T-cell (primary cell): ENCODE measurements at places on chromosomes 4 and X.

GRCh38 chr4:153122855-153123254, 81.4 kb upstream of the TRIM2 start:
- DNase-seq: no peak

DNA sequence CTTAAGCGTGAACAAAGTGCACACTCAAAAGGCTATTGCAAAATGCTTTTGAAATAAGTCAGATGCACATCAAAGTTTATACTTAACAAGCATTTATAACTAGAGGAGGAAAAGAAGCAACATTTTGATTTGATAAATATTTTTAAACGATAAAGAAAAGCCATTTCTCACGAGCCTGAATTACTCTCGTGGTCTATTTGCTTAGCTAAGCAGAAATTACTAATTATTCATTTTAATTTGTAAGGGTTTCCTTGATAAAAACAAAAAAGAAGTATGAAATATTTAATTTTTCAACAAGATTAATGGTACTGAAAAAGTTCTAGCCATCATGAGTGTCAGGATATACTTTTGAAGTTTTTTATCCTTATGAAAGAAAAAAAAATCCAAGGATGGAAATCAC, 78.2 kb downstream of the UNC5C start:
- DNase-seq: no peak

- DNase-seq: peak; percentile 22
These were observed 61.5 kb upstream of the MMAA start for GRCh38 chr4:145557720-145558119.

- DNase-seq: no peak
These were observed 762.4 kb downstream of the DMD start for GRCh38 chrX:32448945-32449344.

GRCh38 chr4:171644430-171645057, 168.7 kb upstream of the GALNTL6 start:
- DNase-seq: no peak

- no peak for DNase-seq
These were observed 14.7 kb downstream of the S100G start for GRCh38 chrX:16664626-16665025.

DNA sequence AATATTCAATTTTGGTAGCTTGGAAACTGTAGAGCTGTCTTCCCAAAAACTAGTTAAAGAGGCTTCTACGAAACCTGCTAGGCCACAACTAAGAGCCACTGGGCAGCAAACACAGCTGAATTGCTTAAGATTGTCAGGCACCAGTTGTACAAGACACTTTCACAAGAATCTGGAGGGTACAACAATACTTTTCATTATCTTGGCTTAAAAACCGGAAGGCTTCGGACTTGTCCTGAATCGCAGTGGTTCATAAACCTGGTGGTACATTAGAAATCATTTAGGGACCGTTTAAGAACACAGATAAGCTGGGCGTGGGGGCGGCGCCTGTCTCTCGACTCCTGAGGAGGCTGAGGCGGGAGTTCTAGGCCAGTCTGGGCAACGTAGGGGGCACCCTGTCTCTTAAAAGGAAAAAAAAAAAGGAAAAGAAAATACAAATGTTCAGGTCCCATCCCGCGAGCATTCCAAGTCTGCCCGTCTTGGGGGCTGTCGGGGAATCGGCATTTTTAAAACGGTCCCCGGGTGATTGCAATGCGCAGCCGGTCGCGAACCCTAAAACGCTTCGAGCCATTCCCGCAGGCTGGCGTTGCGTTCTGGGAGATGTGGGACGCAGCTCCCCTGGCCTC, 763 bp downstream of the PYURF start:
- DNase-seq: peak; percentile 13

- no peak for DNase-seq
These were observed 24.2 kb downstream of the REST start for GRCh38 chr4:56931924-56932323.

GRCh38 chr4:4492161-4492847, 49.5 kb downstream of the STX18 start:
- no peak for DNase-seq

DNA sequence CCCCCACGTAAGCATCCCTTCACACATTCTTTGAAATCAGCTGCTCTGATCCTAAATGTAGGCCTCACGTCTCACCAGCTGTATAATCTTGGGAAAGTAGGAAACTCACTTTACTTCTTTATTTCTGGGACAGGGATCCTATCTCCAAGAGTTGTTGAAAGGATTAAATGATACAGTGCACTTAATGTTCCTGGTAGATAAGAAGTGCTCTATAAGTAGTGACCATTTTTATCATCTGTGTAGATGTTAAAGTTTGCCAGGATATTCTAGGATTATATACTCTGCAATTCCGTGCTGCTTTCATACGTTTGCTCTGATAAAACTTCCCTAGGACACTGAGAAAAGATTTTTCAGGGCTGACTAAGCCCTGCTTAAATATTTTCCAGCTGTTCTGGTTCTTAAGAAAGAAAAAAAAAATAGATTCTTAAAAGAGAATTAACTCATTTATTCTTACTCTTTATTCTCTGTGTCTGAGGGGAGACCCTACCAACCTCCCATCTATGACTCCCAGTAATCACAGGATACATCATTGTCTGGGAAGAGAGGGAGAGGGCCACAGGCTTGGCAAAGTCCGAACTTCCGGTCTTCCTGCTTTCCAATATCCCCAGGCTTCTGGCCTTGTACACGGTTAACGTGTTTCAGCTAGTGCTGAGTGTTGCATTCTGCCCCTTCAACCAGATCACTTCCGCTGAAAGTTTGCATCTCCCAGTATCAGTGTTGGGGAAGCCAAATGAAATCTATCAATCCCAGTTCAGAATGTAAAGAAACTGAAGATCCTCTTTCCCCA, 269.2 kb downstream of the TRIML1 start:
- DNase-seq: no peak

GRCh38 chrX:2397229-2398063, 103.3 kb downstream of the DHRSX start:
- DNase-seq: no peak

DNA sequence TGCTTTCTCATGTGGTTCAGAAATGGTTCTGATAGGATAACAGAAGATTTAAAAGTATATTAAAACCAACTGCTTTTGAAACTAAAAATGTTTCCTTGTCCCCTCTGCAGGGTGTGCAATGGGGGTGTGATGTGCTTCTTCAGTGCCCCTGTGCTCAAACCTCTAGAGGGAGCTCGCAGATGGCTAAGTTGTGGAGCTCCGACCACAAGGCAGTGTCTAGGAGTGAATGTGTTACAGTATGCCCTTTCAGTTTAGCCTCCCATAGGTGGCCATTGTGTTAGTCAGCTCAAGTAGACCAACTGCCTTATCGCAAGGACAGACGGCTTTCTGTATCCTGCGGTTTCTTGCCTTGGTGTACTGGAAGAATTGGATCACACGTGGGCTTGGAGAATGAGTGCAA, 130.5 kb downstream of the TENT5D start:
- no peak for DNase-seq

GRCh38 chrX:45233531-45233930, 32.9 kb upstream of the DIPK2B start:
- no peak for DNase-seq

DNA sequence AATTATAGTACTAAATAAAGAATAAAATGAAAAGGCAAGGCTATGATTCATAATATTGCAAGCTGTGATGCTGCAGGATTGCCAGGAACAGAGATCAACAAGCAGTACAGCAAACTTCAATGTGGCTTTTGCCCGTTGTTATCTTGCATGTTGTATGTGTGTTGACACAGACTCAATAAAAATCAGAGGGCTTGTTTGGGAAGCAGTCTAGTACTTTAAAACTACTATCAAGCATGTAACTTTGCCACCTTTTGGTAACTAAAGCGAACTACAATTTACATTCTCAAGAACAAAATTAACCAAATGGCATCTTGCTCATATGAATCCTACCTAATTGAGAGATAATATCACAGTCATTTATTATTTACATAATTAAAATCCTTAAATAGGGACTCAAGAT, 79.8 kb upstream of the GPM6A start:
- no peak for DNase-seq

DNA sequence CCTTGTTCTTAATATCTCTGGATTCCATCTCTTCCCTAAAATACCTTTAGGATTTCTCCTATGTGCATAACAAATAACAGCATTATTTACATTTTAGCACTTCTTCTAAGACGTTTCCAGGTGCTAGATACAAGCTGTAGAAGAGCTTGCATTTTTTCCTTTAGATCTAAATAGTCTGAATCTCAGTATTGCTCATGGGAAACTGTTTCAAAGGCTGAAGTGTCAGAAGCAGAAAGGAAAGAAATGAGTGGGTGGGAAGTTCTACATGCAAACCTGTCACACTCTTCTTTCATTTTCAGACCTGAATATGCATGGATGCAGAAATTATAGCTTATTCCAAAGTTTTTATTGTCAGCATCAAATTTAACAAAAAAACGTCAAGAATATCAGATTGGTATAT, 41.8 kb downstream of the FGF13 start:
- no peak for DNase-seq

GRCh38 chr4:15515106-15515505, 45.4 kb downstream of the CC2D2A start:
- no peak for DNase-seq

DNA sequence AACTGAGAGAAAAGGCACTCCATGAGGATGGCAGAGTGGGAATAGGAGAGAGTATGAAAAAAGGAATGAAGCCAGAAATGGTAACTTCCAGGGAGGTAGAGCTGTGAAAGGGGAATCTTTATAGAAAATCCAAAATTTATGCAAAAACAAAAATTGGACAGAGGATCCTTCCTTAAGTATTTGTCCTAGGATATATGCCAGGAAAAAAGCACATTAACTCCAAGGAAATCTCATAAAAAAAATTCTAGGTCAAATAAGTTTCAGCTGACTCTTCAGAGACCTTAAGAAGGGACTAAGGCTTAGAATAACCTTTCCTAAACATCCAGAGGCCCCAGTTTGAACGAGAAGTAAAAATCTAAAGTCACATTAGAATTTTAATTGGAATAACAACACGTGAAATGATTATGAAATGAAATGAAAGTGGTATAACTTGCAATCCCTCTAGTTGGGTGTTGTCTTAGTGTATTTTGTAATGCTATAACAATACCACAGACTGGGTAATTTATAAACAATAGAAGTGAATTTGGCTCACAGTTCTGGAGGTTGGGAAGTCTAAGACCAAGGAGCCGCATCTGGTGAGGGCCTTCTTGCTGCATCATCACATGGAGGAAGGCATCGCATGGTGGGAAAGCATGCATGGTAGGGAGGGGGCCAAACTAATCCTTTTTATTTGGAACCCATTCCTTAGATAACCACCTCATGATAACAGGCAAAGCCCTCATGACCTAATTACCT, 145.4 kb upstream of the RXFP1 start:
- DNase-seq: no peak

DNA sequence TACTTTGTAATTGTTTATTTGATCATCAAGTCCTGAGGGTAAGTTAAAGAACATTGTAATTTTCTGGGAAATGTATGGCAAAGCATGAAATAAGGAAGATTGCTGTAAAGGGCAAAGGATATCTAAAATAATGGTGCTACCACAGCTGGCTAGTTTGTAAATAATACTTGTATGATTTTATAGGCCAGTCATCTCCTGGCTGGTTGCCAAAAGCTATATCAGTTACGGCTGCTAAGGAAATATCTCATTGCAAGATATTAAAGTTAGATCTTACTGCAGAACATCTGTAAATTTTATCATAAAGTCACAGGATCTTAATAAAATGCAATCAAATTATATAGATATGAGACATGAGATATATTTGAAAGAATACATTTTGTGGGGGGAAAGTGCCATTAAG, 150.8 kb upstream of the CXCL13 start:
- no peak for DNase-seq

DNA sequence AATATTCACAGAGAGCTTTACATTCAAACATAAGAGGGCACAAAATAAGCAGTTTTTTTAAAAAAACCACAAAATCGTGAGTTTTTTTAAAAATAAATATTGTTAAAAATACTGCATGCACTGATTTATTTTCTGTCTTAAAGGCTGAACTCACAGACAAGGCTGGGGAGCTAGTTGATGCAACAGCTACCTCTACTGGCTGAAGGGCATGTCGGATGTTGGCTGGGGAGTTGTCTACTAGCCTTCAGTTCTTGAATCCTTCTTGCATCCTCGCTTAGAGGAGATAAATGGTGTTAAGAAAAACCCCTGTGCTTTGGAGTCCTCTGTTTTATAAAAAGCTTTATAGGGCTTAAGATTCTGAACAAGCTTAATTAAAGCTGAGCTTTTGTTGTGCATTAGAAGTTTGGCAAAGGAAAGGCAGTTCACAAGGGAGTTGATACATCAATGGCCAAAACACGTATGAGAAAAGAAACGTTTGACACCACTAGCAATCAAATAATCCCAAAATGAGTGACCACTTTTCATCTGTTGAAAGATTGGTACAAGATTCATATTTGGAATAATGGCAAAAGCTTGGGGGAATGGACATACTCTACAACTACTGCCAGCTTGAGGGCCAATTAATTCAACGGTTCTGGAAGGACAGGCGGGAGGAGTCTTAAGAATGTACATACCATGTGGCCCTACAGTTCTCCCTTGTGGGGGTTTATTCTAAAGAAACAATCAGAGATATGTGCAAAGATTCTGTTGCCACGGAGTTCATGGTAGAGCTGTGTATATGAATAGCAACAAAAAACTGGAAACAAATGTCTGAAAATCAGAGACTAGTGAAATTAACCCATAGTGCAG, 94.7 kb downstream of the SEL1L3 start:
- no peak for DNase-seq

DNA sequence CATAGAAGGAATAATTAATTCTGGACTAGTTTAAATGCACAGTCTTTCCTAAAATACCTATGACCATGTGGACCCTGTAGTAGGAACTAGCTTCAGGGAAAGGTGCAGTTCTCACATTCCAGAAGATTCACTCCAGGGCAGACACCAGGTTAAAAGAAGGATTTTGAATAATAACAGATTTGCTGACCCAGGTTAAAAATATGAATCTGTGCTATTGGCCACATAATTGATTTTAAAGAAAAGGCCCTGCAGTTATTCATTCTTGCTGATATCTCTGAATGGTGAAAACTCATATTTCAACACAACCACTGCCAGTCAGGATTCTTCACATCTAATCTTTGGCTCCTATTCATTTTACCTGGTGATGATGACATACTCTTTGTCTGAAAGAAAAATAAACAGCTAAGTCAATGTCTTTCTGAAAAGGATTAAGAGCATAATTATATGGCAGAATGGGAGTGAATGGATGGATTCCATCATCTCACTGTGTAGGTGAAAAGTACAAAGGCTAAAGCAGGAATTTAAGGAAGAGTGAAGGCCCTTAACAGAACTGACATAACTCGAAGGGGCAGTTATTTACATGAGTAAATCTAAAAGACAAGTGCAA, 432.8 kb downstream of the PDGFC start:
- no peak for DNase-seq
